Activated CD4-positive, alpha-beta memory T cell treated with anti-CD3 and anti-CD28 coated beads, Interleukin-2, amount 10 ng/mL, durations not matched to agents 7 days and 5 days (primary cell): ENCODE measurements at places on chromosomes 5 and 9. TPM values are rescaled to one million over a fixed set of nuclear protein-coding genes. Genes with fewer than 3 reads are reported as not detected.

DNA sequence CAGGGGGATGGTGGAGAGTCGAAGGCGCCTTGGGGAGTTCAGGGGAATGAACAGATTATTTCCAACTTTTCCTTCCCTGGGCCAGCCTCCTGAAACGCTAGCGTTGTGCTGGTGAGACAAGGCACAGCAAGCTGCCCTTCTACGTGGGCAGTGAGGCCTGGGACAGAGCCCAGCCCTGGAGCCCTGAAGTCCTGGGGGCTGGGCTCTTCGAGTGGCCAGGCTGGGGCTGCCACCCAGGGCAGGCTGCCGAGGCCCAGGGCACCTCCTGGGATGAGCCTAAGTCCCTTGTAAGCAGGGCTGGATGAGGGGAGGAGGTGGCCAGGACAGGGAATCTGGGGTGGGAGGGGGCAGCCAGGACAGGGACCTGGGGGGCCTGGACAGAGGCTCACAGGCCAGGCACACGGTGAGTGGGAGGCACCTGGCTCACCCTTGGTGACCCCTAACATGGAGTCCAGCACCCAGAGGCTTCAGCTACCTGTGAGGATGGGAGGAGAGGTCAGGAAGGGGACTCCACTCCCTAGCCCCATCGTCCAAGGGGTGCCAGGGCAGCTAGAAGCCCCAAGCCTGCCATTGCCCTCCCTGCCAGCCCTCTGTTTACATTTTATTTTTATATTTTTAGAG lies 1.3 kb upstream of the LCN12 start:
- no peak for DNase-seq

DNA sequence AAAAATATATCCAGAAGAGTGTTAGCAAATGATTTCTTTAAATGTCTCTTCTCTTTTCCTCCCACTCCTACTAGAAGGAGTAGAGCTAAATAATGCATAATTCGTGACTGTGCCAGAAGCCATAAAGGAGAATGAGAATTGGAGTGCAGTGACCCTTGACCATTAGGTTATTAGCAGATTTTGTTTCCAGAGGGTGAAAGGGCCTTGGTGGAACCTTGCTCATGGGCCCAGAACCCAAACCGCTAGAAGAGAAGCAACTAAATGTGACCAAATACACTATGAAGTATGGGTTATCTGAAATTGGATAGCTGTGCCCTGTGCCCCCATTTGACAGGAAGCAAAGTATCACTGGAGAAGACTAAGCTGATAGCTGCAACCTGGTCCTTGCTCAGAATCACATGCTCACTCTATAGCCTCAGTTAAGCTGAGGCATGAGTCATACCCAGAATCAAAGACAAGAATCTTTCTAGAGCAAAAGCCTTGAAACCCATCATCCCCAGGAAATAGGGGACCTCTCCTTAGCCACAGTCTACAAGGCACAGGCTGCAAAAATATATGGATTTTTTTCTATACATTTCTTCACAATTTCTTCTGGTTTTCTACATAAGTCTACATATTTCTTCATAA lies 36.3 kb downstream of the CAPSL start:
- DNase-seq, result peak; percentile 52

DNA sequence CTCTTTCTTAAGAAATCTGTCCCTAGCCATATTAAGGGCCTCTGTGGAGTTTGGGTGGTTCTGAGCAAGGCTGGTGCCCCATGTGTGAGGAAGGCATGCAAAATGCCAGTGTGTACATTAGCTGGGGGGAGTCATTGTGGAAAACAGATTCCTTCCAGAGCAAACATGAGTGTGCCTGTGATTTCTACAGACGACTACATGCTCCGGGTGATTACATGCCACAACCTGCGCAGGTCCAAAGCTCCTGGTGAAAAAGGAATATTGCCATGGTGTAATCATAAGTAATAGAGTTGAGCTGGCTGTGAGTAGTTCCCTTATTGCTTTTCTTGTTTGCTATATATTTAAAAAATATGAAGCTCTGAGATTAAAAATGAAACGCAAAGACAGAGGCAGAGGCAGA lies 102.1 kb downstream of the ACER2 start:
- DNase-seq, result no peak

DNA sequence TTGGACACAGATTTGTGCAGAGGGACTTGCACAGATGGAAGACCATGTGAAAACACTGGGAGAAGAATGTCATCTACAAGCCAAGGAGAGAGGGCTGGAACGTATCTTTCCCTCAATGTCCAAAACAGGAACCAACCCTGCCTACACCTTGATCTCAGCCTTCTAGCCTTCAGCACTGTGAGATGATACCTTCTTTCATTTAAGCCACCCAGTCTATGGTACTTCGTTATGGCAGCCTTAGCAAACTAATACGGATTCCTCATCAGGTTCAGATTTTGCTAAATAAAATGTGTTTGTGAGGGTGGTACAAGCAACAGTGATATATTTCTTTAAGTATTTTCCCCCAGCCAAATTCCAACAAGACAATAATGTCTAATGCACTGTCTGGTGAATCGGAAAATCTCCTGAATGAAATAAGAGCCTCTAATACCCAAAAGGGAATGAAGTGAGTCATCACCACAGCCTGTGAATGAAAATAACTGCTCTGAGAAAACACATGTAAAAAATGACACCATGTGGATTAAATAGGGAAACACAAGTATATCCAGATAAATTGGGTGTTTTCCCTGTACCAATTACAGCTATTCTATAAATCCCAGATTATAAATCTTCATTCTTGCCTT lies 182.8 kb upstream of the TARS1 start:
- no peak for DNase-seq

GRCh38 chr5:141040771-141041426 lies 10.3 kb upstream of the PCDHB1 start:
- peak; percentile 77 for DNase-seq

DNA sequence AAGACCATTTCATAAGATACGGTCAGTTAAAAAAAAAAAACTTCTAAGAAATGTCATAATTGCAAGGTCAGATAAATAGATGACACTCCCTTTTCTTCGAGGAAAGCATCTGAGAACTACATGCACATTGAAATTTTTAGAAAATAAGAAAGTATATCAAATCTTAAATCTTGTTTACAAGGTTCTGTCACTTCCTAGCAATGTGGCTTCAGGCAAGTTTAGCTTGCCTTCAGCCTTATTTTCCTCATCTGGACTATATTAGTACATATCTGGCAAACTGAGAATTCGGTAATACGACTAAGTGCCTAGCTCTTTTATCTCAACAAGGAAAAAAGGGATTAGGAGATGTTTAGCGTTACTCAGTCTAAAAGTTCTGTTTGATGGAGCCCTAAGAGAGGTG lies 32.5 kb upstream of the OR2K2 start:
- no peak for DNase-seq

Gene NAA35
- total RNA-seq, result 23.3 TPM

Gene PDGFRB
- total RNA-seq, result 7.2 TPM

Gene TMEM203
- 28.9 TPM for total RNA-seq

Gene LHX2
- total RNA-seq, result not detected

Gene GPBP1
- 109 TPM for total RNA-seq

Gene LCN15
- not detected for total RNA-seq

Gene MYMK
- not detected for total RNA-seq
